ENCODE measurements at places on chromosomes 12 and 14.

DNA sequence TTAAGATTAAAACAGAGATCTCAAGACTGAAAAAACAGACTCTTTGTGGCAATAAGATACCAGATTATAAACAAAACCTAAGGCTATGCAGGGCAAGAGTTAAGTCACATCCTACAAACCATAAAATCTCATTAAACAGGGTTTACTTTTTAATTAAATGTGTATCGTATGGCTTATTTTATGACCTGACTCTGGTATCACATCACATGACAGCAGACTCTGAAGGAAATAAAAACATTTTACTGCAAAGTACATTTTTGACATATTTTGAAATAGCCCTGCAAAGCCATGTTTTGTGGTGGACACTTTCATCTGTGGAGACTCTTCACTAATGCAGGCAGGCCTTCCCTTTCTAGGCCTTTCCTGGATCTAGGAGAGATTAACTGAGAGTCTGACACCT lies 327.6 kb upstream of the CLEC14A start:
- no peak for DNase-seq

DNA sequence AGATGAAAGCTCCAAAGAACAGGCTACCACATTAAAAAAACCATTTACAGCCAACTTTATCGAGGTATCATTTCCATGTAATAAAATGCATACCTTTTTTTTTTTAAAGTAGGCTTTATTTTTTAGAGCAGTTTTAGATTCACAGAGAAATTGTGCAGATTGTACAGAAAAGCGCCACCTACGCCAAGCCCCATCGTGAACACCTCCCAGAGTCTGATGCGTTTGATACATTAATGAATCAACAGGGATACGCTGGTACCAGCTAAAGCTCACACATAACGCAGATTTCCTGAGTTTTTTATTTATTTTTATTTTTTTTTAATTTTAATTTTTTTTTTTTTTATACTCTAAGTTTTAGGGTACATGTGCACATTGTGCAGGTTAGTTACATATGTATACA lies 129.9 kb downstream of the KIF26A start:
- DNase-seq, result no peak

- no peak for DNase-seq
These were observed 14.1 kb upstream of the GPRC5A start for GRCh38 chr12:12877153-12877768.

GRCh38 chr14:32205984-32206383 lies 2.9 kb upstream of the RNU6-8 start:
- no peak for DNase-seq

DNA sequence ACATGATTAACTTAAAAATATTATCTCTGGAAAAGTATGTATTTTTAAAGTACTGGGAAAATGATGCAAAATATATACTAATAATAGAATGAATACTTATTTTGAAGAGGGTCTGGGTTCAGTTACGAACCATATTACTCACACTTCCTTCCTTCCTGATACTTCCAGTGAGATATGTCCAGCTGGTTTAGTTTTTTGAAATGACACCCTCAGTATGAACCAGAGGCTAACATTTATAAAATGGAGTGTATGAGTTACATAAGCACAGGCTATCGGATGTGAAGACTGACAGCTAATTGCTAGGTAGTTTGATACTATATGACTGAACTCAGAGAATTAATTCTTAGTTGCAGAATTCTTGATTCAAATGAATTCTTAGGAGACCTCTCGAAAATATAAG lies 122.9 kb downstream of the OTOGL start:
- DNase-seq, result no peak

DNA sequence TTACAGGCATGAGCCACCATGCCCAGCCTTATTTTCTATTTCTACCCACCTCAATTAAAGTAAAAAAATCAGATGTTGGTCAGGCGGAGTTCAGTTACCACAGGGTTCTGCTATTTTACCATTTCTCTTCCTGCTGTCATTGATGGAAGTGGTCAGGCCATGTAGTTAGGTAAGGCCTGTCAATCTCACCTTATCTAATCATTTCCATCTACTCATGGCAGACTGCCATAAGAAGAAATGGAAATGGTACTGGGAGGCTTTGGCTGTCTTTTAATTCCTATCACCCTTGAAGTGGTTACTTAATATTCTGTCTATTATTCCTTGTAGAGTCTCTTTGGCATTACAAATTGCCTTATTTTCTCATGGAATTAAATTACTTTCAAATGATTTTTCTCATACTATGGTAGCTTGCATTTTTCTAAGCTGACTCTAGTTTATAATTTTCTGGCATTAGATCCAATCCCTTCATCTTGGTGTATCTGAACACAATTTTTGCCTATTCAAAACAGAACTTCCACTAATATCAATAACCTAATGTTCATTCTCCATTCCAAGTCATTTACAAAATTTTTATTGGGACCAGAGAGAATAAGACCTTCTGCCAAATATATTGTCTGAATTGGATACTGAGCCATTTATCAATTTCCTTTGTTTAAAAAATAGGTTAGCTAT lies 198.7 kb downstream of the DACT1 start:
- no peak for DNase-seq

- DNase-seq, result no peak
These were observed 74.7 kb downstream of the RPS6KA5 start for GRCh38 chr14:90985601-90986242.

- DNase-seq, result peak; percentile 96
These were observed at the start of gene STON2 for GRCh38 chr14:81400202-81400678. Gene STON2, minus strand, starts transcription at chr14:81400324. Its CDS starts 1,942 bp downstream, at chr14:81398382.

DNA sequence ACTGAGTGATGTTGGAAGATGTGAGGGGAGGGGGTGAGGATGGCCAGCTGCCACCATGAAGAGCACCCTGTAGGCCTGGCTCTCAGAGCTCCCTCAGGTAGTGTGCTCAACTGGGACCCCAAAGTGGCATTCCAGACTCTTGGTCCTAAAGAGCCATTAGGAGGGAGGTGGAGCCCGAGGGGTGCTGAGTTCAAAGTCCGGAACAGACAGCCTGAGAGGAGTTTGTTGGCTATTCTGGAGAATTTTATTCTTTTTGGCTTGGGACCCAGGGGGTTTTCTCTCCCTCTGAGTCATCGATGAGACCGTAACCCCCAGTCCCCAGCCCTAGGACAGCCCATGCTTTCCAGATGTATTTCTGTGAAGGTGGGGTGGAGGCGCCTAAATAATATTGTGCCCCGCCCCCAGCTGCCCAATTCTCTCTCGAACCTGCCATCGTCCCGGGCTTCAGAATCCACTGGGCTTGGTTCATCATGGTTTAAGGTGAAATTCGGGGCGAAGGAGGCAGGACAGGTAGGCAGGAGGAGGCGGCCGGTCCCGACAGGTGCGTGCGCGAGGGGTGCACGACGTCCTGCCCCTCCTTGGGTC lies 690 bp upstream of the RBP5 start:
- no peak for DNase-seq

DNA sequence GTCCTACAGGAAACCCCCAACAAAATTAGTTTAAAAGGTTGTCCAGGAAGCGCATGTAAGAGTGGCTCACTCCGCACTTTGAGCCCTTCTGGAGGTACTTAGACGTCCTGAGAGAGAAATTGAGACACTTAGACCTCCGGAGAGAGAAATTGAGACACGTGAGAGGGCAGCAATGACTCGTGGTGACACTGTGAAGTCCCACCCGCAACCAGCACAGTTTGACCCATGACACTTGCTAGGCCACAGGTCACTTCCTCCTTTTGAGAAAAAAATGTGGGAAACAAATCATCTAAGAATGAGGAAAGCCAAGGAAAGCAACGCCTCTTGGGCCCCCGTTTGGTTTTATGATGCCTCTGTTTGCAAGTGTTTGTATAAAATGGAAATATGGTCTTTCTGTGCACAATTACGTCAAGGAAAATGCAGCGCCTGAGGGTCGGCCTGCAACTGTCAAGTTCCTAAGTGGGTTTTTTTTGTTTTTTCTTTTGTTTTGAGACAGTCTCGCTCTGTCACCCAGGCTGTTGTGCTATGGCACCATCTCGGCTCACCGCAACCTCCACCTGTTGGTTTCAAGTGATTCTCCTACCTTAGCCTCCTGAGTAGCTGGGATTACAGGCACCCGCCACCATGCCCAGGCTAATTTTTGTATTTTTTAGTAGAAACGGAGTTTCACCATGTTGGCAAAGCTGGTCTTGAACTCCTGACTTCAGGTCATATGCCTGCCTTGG lies 13.6 kb upstream of the CDCA4 start:
- no peak for DNase-seq

- DNase-seq, result no peak
These were observed 16.0 kb upstream of the AQP2 start for GRCh38 chr12:49934505-49934904.

GRCh38 chr12:93838193-93838592 lies 161.0 kb downstream of the CRADD start:
- no peak for DNase-seq

GRCh38 chr12:79227091-79227490 lies 362.5 kb downstream of the SYT1 start:
- no peak for DNase-seq

DNA sequence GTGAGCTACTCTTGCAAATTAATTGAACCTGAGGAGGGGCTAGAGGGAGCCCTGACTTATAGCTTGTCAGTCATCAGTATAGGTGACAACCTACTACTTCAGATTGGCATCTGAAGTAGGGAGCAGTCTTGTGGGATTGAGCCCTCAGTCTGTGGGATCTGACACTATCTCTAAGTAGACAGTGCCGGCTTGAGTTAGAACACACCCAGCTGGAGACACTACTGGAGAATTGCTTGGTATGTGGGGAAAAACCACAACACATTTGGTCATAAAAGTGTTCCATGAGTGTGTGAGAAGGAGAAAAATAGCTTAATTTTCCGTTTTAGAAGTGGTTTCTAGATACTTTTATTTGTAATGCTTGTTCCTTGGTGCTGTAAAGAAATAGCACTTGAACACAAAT lies 30.5 kb upstream of the DDHD1 start:
- peak; percentile 6 for DNase-seq

- DNase-seq, result peak; percentile 76
These were observed 159.9 kb downstream of the CAPZA3 start for GRCh38 chr12:18897823-18898222.

All from fibroblast of mammary gland (primary cell).